ENCODE measurements at places on chromosomes 5 and 9. TPM values are rescaled to one million over a fixed set of nuclear protein-coding genes. Genes with fewer than 3 reads are reported as not detected.

The SLC46A2 gene
- not detected for total RNA-seq

The MARCHF3 gene
- total RNA-seq = 9.0 TPM

The SSBP2 gene
- 24.9 TPM for total RNA-seq

The CTSV gene
- total RNA-seq = 2.4 TPM

The HINT1 gene
- total RNA-seq = 207 TPM

The SHLD3 gene
- total RNA-seq = 2.9 TPM

Data from cardiac atrium fibroblast (primary cell).